ENCODE measurements at places on chromosomes 12 and 14.

- DNase-seq, result no peak
Observed at GRCh38 chr12:15575671-15576541, 213.3 kb downstream of the EPS8 start.

DNA sequence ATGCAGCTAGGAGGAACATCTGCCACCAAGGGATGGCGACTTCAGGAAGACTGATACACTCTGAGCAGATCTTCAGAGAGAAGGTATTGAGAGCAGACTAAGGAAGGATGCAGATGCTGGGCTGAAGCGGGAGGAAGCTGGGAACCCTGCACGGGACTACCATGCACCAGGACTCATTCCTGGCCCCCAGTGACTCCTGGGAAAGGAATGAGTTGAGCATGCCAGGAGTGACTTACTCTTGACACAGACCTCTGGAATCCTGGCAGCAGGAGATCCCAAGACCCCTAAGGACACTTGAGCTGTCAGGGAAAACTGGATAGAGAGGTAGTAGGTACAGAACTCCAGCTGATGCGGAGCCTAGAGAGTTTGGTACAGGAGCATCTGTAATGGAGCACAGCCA, 336.1 kb downstream of the RPS29 start:
- DNase-seq, result no peak

DNA sequence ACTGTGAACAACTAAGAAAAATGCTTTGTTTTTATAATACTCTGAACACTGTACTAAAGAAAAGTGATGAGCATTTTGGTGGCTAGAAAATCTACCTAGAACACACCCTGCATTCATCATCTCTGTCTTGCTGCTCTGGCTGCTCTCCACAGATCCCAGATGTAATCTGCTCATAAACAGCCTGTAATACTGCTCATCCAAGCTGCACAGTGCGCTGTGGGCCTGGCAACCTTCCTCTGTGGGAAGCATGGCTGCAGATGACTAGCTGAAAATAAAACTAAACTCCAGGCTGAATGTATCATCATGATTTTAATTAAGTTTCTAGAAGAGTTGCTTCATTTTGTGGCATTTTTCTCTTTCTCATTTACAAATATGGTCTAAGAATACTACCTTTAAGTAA, 200.7 kb downstream of the SLC2A13 start:
- peak; percentile 84 for DNase-seq

DNA sequence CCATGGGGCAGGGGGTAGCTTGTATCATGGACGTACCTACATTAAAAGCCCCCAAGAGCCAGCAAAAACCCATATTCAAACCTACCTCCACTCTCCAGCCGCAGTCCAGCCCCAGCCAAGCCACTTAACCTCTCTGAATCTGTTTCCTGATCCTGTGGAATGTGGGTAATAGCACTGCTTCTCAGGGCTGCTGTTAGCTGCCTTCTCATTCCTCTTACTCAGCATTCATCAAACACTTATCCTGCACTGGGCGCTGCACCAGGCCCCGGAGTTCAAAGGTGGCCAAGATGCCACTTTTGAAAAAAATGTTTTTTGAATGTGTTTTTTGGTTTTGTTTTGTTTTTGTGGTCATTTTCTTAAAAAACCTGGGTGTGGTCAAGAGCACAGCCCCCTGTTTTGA, 237.4 kb downstream of the CHST11 start:
- DNase-seq, result no peak

DNA sequence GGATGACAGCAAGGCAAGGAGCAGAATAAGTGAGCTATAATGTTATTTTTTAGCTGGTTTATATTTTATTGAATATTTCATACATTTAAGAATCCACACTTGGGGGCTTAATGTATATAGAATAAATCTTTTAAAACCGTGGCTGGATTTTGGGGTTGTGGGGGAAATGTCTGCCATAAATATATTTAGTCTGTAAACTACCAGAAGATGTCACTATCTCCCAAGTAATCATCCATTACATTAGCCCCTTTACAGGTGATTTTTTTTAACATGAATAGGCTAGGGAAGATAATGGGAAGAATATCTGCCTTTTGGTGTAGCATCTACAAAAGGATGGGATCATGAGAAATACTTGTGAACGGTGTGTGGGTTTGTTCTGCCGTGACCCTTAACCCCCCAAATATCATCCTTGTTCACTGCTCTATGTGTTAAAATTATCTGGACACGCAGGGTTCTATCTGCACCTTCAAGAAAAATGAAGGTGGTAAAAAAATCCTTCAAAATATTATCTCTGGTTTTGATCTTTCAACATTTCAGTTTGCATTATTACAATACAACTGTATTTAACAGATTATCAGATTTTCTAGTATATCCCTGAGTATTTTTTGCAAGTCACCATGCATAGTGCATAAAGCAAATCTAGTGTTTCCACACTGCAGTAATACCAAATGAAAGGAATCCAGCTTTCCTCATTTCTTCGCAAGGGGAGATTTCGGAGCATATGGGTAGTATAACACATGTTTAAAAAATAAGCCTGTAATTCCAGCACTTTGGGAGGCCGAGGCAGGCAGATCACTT, 8.0 kb upstream of the SLC17A8 start:
- no peak for DNase-seq

GRCh38 chr12:13534645-13535398, 338.3 kb downstream of the EMP1 start:
- peak; percentile 31 for DNase-seq

DNA sequence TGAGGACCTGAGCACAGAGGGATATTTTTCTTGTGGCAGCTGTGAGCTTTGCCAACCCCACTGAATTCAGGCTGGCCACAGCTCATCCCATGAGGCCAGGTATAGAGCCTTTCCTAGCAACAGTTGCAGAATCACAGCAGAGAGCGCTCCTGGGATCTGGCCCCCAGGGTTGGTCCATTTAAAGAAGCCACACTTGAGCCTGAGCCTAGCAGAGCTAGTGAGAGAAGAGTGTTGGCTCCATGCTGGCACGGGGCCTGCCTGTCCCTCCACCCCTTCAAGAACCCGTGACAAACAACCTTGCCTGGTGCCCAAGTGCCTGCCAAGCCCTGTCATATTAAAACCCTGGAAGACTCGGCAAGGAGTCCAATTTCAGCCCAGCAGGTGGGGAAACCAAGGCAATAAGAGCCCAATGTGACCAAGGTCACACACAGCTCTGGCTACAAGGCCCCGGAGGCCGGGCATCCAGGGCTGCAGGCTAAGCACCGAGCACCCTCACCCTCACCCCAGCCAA, 91.6 kb downstream of the LRRC74A start:
- no peak for DNase-seq

- DNase-seq, result no peak
Observed at GRCh38 chr12:53402871-53403270, 20.8 kb upstream of the AMHR2 start.

DNA sequence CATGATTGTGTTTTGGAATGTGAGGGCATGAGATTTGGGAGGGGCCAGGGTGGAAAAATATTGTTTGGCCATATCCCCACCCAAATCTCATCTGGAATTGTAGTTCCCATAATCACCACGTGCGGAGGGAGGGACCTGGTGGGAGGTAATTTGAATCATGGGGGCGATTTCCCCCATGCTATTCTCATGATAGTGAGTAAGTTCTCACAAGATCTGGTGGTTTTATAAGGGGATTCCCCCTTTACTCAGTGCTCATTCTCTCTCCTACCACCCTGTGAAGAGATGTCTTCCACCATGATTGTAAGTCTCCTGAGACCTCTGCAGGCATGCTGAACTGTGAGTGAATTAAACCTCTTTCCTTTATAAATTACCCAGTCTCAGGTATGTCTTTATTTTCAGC, 15.7 kb downstream of the OR10P1 start:
- no peak for DNase-seq

DNA sequence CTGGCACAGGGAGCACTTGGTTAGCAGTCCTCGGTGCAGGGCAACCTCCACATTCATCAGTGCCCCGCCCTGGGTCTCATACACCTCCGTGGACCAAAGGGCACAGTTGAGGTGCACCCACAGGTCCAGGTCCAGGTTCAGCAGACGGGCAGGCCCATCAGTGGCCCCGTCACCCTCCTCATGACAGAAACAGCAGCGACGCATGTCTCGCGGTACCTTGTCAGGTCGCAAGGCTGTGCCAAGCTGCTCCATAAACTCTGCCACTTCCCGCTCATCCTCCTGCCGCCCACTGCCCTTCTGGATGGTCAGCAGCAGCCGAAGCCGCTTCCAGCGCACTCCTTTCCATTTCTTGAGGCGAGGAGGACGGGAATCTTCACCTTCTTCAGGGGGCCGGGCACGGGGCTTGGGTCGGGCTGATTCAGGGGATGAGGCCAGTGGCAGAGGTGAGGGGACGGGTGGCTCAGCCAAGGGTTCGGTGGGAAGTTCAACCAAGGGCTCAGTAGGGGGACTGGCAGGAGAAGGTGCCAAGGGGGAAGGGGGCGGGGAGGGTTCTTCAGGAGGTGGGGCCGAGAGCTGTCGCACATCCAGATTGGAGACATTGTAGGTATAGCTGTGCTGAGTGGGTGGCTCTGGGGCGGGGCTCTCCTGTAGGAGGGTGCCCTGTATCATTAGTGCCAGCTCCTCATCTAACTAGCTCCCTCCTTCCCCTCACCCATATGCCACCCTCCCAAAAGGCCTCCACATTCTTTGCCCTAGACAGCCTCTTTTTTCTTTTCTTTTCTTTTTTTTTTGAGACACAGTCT, 8.3 kb upstream of the PRKAG1 start:
- DNase-seq, result no peak

- no peak for DNase-seq
Observed at GRCh38 chr12:1832801-1833595, 12.6 kb downstream of the LRTM2 start.

- no peak for DNase-seq
Observed at GRCh38 chr12:83818881-83819280, 1093.7 kb downstream of the SLC6A15 start.

GRCh38 chr12:53585448-53586125, 40.6 kb downstream of the ATF7 start:
- DNase-seq, result no peak

- DNase-seq, result no peak
Observed at GRCh38 chr14:95327558-95328374, 8.1 kb upstream of the CLMN start.

DNA sequence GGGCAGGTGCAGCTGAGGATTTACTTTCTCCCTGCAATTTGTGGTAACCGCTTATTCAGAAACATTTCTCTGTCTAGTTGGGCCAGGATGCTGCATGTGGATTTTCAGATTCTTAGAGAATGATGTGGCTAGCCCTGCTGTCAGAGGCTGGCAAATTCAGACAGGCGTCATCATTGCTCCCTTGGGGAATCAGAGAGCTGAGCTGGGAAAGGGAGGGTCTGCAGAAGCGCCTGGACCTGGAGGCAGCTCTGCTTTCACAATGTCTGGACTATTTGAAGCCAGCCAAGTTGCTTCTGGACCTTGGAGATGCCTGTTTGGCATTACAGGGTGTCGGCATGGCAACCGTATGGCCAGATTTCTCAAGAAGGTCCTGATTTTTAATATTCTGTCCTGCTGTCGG, 3.4 kb downstream of the GALNT16 start:
- DNase-seq, result peak; percentile 43

DNA sequence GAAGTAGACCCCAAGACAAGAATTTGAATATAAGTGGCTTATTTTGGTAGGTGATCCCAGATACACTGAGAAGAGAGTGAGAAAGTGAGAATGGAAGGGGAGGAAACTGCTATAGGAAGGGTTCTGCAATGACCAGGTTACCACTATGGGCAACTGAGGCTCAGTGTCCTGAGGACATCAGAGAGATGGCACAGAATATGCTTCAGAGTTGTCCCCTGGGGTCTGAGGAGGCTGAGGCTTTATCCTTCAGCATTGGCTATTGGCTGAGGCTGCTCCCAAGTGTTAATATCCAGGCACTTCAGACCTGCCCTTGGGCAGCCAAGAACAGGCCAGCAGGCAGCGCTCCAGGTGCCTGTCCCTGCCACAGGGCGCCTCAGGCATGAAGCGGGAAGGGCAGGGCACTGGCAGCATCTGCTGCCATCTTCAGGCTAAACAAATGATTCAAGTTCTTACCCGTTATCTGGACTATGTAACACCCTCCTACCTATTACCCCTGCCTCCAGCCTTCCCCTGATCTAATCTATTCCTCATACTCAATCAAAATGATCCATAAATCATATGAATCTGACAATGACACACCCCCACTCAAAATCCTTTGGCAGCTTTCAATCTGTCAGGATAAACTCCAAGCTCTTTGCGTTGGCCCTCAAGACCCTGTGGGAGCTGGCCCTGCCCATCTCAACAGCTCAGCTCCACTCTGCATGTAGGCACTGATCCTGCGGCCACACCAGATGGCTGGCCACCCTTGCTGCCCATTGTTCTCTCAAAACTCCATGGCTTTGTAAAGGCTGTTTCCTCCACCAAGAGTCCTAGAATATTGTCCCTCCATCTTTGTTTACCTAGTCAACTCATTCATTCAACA, 42.4 kb downstream of the CKAP4 start:
- no peak for DNase-seq

- no peak for DNase-seq
Observed at GRCh38 chr12:42262271-42262670, 24.2 kb upstream of the YAF2 start.

GRCh38 chr12:95790033-95790916, at the start of gene NTN4:
TSS of gene NTN4 (minus strand) at chr12:95790764. CDS start at chr12:95790309, 455 bp downstream.
- DNase-seq, result no peak

DNA sequence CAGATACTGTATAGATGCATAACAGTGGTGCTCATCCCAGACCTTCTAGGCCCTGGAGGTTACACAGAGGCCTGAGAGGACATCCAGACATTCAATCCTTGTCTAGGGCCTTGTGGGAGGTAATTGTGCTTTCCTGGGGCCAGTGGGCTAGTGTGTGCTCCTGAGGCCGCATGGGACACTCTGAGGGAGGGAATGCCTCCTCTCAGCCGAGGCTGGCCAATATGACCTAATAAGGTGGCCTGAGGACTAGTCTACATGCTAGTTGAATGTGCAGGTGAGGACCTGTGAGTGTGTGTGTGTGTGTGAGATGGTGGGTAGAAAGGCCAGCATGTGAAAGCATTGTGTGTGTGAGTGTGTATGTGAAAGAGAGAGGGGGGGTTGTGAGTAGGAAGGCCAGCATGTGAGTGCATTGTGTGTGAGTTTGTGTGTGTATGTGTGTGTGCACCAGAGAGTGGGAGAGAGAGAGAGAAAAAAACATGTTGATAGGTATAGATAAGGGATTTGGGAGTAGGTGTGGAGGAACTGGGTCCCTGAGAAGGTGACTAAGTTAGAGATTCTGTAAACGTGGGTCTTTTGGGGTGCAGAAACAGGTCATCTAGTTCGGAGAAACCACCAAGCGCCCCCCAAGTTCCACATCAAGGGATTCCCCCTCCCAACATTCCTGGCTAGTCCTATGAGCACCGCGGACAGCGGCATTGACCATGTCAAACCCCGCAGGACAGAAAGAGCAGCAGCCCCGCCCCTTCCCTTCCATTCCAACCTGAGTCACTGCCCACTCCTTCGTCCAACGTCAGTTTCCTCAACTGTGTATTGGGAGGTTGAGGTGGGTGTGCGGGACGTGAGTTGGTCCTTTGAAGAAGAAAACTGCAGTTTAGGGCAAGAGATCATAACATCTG, 9.7 kb upstream of the KRT81 start:
- no peak for DNase-seq

GRCh38 chr12:49903700-49904423, at the start of gene FAIM2:
TSS of gene FAIM2 (minus strand) at chr12:49903900. CDS start at chr12:49903792, 108 bp downstream.
- no peak for DNase-seq

All from GOT3 (cell line).